A673 (cell line): ENCODE measurements at places on chromosomes 11 and 22.

DNA sequence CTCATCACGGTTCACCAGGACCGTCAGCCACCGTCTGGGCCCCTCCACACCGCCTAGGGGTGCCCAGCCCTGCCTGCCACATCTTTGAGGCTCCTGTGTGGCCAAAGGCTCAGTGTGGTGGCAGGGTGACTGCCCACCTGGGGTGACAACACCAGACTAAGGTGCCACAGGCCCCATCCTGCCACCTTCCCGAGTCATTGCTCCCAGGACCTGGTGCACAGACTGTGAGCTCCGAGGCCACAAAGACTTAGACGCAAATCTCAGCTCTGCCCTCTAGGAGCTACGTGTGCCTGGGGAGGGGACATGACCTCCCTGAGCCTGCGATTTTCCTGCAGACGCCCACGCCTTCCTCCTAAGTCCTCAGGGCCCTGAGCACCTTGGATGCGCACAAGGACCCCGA lies 36.5 kb downstream of the KIAA0930 start:
- DNase-seq, result no peak

DNA sequence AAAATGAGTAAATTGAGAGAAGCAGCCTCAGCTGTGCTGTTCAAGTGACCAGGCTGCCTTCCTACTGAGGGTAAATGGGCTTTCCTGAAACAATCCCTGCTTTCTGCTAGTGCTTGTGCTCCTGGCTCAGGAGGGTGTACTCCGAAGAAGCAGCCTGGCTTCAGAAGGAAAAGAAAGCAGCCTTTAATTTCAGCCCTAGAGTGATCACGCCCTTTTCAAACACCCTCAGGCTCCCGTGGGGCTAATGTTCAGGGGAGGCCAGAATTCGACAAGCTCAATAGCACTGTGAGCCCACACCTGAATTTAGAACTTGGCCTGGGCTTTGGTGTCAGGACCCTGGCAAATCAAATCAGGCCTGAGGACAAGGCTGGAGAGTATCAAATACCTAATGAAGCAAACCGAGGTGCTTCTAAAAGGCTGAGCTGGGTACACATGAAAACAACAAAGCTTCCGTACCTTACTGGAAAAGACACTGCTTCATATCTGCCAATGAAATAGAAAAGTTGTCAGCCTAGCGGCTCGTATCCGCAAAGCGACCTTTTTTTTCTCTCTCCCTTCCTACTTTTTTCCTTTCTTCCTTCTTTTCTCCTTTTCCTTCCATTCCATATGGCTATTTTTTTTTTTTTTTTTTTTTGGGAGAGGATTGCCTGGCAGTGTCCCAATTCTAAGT lies 387.8 kb downstream of the SOX6 start:
- peak; percentile 10 for DNase-seq

DNA sequence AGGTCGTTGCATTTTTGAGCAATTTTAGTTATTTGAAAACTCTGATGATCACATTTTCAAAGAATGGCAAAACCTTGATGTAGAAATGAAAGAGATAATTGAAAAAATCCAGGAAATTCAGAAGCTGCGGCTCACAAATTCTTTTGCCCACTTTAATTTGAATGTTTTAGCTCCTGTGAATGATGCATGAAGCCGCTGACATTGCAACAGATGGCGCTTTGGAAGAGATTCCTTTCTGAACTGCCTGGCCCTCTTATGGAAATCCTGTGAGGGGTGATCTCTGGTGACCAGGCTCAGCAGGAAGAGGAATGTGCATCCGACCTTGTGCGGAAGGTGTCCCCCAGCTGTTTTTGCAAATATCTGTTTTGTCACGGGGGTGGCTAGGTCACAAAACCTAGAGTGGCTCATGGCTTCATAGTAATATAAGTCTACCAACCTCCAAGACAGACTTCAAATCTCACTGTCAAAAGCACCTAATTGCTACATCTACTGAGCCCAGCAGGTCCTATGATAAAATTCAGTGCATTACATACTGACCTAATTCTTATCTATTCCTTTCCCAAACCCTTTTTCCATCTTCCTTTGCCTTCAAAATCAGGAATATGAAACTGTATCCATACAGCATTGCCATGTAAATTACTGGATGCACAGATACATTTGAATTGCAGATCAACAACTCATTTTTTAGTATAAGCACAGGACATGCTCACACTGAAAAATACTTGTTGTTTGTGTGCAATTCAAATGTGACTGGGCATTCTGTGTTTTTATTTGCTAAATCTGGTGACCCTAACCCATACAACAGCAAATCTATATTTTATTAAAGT lies 412.7 kb downstream of the ETS1 start:
- peak; percentile 34 for DNase-seq

- DNase-seq, result no peak
Measured at GRCh38 chr11:56027354-56027753, at the start of gene OR5AS1. TSS of gene OR5AS1 (plus strand) at chr11:56027654. CDS start at chr11:56030419, 2,765 bp downstream.

GRCh38 chr11:71420455-71421241 lies 27.5 kb downstream of the DHCR7 start:
- peak; percentile 76 for DNase-seq

DNA sequence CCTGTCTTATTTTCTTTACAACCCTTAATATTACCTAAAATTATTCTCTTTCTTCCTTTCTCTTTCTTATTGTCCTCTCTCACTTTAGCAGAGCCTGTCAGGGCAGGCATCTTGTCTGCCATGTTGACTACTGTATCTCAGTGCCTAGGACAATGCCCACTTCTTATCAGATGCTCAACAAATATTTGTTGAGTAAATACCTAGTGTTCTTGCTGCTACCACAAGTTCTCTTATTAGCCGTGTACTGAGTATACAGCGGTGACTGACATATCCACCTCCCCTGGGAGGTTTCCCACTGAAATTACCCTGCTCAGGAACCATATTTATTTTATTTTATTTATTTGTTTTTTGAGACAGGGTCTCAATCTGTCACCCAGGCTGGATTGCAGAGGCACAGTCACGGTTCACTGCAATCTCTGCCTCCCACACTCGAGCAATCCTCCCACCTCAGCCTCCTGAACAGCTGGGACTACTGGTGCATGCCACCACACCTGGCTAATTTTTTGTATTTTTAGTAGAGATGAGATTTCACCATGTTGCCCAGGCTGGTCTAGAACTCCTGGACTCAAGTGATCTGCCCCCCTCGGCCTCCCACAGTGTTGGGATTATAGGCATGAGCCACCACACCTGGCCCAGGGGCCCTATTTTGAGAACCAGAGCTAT lies 6.7 kb downstream of the HPX start:
- no peak for DNase-seq

DNA sequence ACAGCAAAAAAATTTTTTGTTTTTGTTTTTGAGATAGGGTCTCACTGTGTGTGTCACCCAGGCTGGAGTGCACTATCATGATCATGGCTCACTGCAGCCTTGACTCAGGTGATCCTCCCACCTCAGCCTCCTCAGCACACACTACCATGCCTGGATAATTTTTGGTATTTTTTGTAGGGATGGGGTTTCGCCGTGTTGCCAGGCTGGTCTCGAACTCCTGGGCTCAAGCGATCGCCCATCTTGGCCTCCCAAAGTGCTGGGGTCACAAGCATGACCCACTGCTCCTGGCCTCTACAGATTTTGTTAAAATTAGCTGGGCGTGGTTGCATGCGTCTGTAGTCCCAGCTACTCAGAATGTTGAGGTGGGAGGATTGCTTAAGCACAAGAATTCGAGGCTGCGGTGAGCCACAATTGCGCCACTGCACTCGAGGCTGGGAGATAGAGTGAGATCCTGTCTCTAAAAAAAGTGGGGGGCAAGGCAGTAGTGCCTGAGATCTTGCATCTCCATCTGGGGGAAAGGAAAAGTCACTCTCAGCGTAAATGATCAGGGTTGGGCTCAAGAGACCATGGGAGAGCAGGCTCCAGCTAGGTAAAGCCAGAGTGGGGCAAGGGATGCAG lies 10.6 kb upstream of the DGKZ start:
- DNase-seq, result no peak

DNA sequence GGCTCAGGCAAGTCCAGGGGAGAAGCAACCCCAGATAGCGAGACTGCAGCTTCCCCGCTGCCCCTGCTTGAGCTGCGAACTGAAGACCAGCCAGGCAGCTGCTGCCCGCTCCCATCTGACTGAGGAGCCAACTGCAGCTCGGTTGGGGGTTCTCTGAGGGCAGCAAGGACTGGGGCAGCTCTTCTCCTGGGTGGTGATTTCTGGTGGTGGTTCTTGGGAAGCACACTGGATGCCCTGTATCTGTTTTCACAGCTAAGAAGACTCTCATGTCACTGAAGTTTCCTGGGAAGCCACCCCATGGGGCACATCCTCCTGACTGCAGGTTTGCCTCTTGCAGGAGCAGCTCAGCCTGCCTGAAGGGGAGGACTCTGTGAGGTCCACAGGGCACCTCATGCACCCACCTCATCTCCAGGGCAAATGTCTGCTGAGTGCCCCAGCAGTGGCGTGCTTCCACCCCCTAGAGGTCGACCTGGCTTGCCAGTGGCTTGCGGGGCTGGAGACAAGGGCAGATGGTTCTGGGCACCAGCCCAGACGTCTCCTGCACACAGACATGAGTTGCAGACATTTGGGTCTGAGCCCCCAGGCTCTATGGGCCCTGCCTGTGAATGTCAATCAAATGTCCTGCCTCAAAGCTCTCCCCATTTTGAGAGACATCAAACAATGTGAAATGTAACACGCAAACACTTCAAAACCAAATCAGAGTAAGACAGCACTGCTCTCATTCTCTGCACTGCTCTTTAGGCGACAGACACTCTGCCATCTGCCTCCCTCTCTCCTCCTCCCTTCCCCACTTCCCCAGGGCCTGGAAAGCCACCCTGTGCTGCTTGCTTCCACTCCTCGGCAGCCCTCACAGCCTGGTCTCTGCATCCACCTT lies 800.9 kb downstream of the BRD1 start:
- peak; percentile 32 for DNase-seq

DNA sequence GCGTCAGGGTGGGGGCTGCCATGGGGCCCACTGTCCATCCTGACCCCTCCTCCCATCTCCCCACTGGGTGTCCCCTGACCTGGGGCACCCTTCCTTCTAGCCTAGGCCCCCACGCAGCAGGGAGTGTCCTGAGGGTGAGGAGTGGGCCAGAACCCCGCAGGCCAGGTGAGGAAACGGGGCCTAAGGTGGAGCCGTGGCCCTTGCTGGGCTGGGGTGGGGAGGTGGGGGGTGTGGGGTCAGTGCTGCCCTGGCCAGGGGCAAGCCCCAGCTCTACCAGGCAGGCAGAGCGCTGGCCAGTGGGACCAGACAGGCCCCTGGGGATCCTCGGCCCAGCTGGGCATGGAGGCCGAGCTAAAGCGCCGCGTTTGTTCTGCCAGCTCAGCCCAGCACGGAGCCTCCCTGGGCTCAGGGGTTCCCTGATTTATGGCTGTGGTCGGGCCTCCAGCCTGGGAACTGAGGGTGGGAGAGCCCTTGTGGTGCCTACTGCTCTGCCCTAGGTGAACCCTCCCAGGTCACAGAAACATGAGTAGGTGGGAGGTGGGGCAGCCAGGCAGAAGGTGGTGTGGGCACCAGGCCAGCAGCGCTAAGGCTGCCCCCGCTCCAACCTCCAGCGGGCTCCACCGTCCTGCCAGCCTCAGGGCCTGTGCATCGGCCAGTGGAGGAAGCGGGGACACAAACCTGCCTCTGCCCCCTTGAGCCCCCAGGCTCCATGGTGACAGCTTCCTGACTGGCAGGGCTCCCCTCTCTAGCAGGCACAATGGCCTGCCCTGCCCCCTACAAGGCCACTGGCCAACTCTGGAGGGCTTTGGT lies 22.4 kb downstream of the TRMU start:
- DNase-seq, result no peak

GRCh38 chr11:104997288-104997687 lies 25.7 kb downstream of the CASP5 start:
- DNase-seq, result peak; percentile 74

GRCh38 chr11:78688460-78688859 lies 113.8 kb upstream of the NARS2 start:
- no peak for DNase-seq

DNA sequence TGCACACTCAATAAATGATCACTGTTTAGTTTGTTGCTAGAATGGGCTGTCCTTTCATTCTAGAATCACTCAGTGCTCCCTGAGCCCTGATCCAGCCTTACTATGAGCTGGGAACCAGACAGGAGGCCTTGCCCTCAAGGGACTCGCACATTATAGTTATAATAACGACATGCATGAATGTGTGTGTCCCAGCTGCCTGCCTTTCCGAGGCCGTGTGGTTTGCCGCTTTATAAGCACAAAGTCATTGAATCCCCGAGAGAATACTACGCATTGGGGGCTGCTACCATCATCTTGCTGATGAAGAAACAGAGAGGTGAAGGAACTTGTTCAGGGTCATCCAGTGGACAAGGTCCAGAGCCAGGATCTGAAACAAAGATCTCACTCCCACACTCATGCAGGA lies 75.7 kb downstream of the NFAM1 start:
- DNase-seq, result no peak

GRCh38 chr11:117621226-117621625 lies 175.8 kb downstream of the DSCAML1 start:
- peak; percentile 14 for DNase-seq

DNA sequence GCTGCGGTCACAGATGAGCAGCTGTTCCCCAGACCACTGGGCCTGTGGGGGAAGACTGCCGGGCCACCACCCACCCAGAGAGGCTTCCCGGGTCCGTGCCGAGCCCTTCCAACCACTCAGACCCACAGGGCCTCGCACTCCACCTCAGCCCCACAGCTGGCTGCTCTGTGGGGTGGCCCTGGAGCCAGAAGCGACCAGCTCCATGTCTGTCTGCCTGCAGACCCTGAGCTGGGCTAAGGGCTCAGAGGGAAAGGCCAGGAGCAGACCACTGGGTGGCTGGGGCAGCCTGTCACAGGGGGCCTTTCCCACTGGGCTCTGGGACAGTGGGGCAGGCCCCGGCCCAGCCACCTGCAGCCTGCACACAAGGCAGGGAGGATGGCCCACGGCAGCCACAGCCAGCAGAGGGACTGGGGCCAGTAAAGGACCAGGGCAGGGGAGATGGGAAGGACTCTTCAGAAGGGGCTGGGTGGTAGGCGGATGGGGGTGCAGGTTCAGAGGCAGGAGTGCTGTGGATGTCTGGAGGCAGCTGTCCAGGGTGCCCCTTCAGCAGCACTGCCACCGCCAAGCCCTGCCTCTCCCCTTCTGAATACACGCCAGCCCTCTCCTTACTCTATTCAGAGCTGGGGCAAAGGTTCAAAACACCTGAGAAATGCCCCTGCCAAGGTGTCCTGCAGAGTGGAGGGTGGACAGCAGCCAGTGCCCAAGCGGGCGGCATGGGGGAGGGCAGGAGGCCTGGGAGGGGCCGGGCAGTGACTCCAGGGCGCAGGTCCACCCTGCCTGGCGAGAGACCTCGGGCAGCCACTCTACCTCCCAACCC lies 32.2 kb downstream of the GNB1L start:
- DNase-seq, result no peak

DNA sequence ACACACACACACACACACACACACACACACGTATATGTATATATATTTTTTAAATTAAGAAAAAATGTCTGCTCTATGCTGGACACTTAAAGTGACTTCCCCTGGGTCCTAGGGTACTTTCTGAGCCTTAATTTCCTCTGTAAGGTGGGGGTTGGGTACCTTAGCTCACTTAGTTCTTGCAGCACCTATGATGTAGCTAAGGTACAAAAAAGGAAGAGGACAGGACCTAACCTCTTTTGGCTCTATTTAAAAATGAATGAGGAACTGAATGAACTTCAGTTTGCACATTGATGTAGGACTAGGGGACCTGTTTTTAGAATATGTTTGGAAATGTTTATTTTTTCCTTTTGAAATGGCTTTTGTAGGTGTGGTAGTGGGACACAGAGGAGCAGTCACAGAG lies 11.1 kb downstream of the SREBF2 start:
- DNase-seq, result no peak

GRCh38 chr11:23897453-23898286 lies 599.2 kb upstream of the LUZP2 start:
- no peak for DNase-seq
